Foreskin keratinocyte (primary cell): ENCODE measurements at places on chromosomes 2 and 18. TPM values are rescaled to one million over a fixed set of nuclear protein-coding genes. Genes with fewer than 3 reads are reported as not detected.

Gene HOXD11
- total RNA-seq, result not detected in 2 replicates

Gene SRD5A2
- total RNA-seq, result not detected in 2 replicates

Gene SCN9A
- total RNA-seq, result 0.39 and 0.85 TPM in 2 replicates

Gene GULP1
- 7.7 and 11.3 TPM in 2 replicates for total RNA-seq

Gene ANKRD30B
- total RNA-seq, result not detected in 2 replicates

Gene C1GALT1C1L
- total RNA-seq, result 0.11 TPM in 1 of 2 replicates, not detected in the other

Gene COL5A2
- 16.8 and 22.7 TPM in 2 replicates for total RNA-seq

Gene PSMD14
- 103 and 106 TPM in 2 replicates for total RNA-seq

Gene OR6B2
- total RNA-seq, result not detected in 2 replicates

Gene GPR39
- total RNA-seq, result 10.5 and 11.3 TPM in 2 replicates

Gene RGPD5
- total RNA-seq, result 7.4 and 13.9 TPM in 2 replicates

Gene ANKRD36B
- total RNA-seq, result 10.8 and 12.7 TPM in 2 replicates

Gene ABCB11
- not detected in 2 replicates for total RNA-seq

Gene PJVK
- 0.81 and 2.0 TPM in 2 replicates for total RNA-seq

Gene RBM44
- total RNA-seq, result 0.07 and 0.14 TPM in 2 replicates
